ENCODE measurements at places on chromosomes 7 and 10.
A peak's percentile ranks its signal among the peaks of the same experiment; 100 is the strongest.

GRCh38 chr10:22875581-22875980 lies 52.3 kb upstream of the ARMC3 start:
- no peak for DNase-seq

DNA sequence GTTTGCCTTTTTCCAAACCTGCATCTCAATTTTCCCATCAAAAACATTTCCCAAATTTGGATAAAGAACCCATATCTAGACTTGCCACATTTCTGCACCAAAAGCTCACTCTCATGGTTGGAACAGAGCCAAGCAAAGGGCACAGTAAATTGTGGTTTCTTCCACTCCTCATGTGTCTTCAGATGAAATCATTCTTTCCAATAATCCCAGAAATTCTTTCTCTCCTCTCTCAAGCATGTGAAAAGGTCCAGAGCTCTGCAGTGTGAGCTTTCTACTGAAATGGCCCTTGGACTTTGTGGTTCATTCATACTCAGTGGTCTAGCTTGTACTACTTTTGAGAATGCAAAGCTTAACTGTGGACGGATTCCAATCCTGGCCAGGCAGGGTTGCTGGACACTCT lies 19.8 kb downstream of the PRSS2 start:
- DNase-seq, result peak; percentile 32

GRCh38 chr10:12042409-12042796 lies 206 bp downstream of the UPF2 start:
- DNase-seq, result no peak

- no peak for DNase-seq
Measured at GRCh38 chr10:101405001-101405400, 51.0 kb downstream of the BTRC start.

- DNase-seq, result no peak
Measured at GRCh38 chr10:103765981-103766380, 89.4 kb downstream of the SH3PXD2A start.

DNA sequence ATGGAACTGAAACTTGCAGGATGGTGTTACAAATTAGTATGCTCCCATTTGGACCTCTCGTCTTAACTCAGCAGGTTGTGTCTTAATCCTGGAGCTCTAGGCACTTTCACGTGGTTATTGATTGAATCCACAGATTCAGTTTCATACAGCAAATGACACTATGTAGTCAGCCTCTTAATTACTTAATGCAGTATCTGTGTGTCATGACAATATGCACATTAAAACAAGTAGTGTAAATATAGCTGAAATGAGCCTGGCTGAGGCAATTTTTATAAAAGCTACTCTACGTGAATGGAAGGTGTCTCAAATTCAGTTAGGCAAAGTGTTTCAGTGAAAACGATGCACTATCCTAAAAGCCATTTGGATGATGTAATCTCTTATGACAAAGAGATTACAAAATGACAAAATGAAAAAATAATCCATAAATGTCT lies 86.8 kb downstream of the CD36 start:
- no peak for DNase-seq

GRCh38 chr7:117313582-117313981 lies 9.3 kb downstream of the WNT2 start:
- no peak for DNase-seq

- no peak for DNase-seq
Measured at GRCh38 chr10:13003759-13004158, 2.2 kb upstream of the CCDC3 start.

DNA sequence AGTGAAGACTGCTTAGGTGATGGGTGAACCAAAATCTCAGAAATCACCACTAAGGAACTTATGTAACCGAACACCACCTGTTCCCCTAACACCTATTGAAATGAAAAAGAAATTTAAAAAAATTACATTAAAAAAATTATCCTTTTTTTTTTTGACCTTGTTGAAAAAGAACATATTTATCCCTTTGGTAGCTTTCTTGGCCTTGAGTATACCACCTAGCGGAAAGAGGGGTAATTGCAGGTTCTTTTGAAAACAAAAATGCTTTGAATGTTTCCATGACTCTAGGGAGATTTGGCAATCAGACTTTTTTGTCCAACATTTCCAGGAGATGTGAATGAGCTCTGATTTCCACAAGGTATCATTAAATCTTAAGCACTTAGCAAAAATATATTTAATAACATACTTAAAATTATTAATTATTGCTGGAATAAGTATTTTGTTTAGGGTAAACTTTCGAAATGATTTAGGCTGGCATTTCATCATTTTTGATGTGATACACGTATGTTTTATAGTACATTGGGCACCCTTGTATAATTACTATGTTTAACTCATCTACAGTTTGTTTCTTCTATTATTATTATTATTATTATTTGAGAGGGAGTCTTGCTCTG lies 47.0 kb upstream of the ELMO1 start:
- DNase-seq, result peak; percentile 14
